ENCODE measurements at places on chromosomes 6 and 20. TPM values are rescaled to one million over a fixed set of nuclear protein-coding genes. Genes with fewer than 3 reads are reported as not detected.

The NRSN1 gene
- total RNA-seq = not detected

The NOTCH4 gene
- 2.0 TPM for total RNA-seq

The TREML1 gene
- 0.53 TPM for total RNA-seq

The KCNK15 gene
- 0.18 TPM for total RNA-seq

The TAF8 gene
- 24.2 TPM for total RNA-seq

The OXT gene
- total RNA-seq = not detected

The NDUFAF5 gene
- 33.0 TPM for total RNA-seq

The TEAD3 gene
- total RNA-seq = 27.9 TPM

The MEP1A gene
- not detected for total RNA-seq

The SIRPA gene
- total RNA-seq = 5.1 TPM

The HNF4A gene
- total RNA-seq = 47.2 TPM

The ULBP3 gene
- total RNA-seq = 5.4 TPM

GRCh38 chr6:158758451-158758860, 60.7 kb downstream of the EZR start:
- H3K36me3 ChIP-seq = no peaks in the 10 kb centered on the region
- H3K4me1 ChIP-seq = no peaks in the 10 kb centered on the region
- DNase-seq = peak; percentile 86
- no peak overlapping the region for H3K4me3 ChIP-seq
- no peak overlapping the region for H3K27ac ChIP-seq

GRCh38 chr20:17505636-17506517, 25.3 kb downstream of the BFSP1 start:
- no peaks in the 10 kb centered on the region for H3K4me1 ChIP-seq
- H3K36me3 ChIP-seq = no peaks in the 10 kb centered on the region
- no peak overlapping the region for H3K4me3 ChIP-seq
- DNase-seq = no peak
- H3K27ac ChIP-seq = no peak overlapping the region
- no peaks in the 10 kb centered on the region for H3K27me3 ChIP-seq

- no peak for DNase-seq
- H3K27ac ChIP-seq = no peak overlapping the region
- H3K27me3 ChIP-seq = no peaks in the 10 kb centered on the region
- peaks cover 6% of the 10 kb centered on the region for H3K4me1 ChIP-seq
- no peaks in the 10 kb centered on the region for H3K36me3 ChIP-seq
These were observed 25.1 kb downstream of the PRKN start for GRCh38 chr6:162702446-162702845.

GRCh38 chr6:73655341-73655917, 1.6 kb upstream of the SLC17A5 start:
- DNase-seq = no peak
- no peaks in the 10 kb centered on the region for H3K4me1 ChIP-seq
- H3K4me3 ChIP-seq = no peak overlapping the region
- H3K36me3 ChIP-seq = no peaks in the 10 kb centered on the region
- no peaks in the 10 kb centered on the region for H3K27me3 ChIP-seq

- H3K4me3 ChIP-seq = no peak overlapping the region
- no peaks in the 10 kb centered on the region for H3K4me1 ChIP-seq
- H3K36me3 ChIP-seq = no peaks in the 10 kb centered on the region
- H3K27me3 ChIP-seq = no peaks in the 10 kb centered on the region
- no peak for DNase-seq
These were observed 60.3 kb downstream of the ME1 start for GRCh38 chr6:83370567-83370966.

DNA sequence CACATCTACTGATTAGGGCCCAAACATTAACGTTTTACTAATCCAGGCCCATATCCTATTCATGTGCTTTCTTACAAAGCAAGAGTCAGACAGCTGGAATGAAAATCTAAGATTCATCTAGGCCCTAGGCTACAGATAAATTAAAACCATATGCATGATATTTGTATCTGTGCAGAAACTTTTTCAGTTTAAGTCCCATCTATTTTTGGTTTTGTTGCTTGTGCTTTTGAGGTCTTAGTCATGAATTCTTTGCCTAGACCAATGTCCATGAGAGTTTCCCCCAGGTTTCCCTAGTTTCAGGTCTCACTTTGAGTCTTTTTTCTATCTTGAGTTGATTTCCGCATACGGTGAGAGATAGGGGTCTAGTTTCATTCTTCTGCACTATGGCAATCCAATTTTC, 20.2 kb downstream of the ADNP start:
- no peaks in the 10 kb centered on the region for H3K27me3 ChIP-seq
- peaks cover 15% of the 10 kb centered on the region for H3K4me1 ChIP-seq
- no peak overlapping the region for H3K4me3 ChIP-seq
- no peak overlapping the region for H3K27ac ChIP-seq

- H3K4me1 ChIP-seq = no peaks in the 10 kb centered on the region
- no peak for DNase-seq
- H3K36me3 ChIP-seq = no peaks in the 10 kb centered on the region
- H3K27ac ChIP-seq = no peak overlapping the region
- no peak overlapping the region for H3K4me3 ChIP-seq
These were observed 11.2 kb downstream of the MUCL3 start for GRCh38 chr6:30951907-30952469.

DNA sequence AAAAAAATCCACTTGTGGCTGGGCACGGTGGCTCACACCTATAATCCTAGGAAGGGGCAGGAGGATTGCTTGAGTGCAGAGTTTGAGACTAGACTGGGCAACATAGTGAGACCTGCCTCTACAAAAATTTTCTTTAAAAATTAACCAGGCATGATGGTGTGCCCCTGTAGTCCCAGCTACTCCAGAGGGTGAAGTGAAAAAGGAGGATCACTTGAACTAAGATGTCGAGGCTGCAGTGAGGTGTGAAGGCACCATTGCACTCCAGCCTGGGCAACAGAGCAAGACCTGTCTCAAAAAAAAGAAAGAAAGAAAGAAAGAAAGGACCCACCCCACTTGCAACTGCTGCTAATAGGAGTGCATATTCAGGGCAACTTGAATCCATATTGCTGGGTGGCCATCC, 13.7 kb upstream of the SNX3 start:
- H3K27ac ChIP-seq = no peak overlapping the region
- H3K36me3 ChIP-seq = no peaks in the 10 kb centered on the region
- peaks cover 6% of the 10 kb centered on the region for H3K4me1 ChIP-seq
- no peak overlapping the region for H3K4me3 ChIP-seq
- H3K27me3 ChIP-seq = no peaks in the 10 kb centered on the region

DNA sequence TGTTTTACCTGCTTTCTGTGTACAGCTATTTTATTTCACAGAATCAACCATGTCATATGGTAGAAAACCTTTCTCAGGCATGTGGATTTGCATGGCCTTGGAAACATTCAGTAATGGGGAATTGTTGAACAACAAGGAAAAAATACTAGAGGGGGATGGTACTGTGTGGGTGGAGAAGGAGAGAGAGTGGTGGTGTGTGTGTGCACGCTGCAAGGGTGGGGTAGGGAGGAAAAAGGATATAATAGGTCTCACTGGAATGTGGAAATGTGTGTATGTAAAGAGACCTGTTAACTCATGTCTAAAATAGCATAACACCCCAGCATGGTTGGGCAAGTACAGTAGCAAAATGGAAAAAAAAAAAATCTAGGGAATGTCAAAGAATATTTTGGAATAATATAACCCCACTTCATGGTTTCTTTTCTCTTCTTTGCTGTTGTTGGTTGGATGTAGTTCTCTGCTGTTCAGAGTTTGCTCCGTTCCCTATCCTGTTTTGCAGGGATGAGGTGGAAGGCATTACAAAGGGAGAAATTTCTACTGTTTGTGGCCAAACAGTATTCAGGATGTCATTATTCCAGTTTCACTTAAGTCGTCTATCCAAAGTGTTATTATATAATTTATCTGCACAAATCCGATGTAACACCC, 93.9 kb upstream of the CITED2 start:
- H3K4me3 ChIP-seq = no peak overlapping the region
- peaks cover 4% of the 10 kb centered on the region for H3K4me1 ChIP-seq
- no peak for DNase-seq
- H3K27me3 ChIP-seq = no peaks in the 10 kb centered on the region

GRCh38 chr6:166167801-166168615, at the start of gene TBXT:
TSS of gene TBXT (minus strand) at chr6:166167851. CDS start at chr6:166167591, 260 bp downstream.
- H3K4me3 ChIP-seq = peak within 1 kb of the TSS; percentile 81
- H3K4me1 ChIP-seq = peaks cover 2% of the 10 kb centered on the region
- H3K27me3 ChIP-seq = peaks cover 95% of the 10 kb centered on the region

GRCh38 chr6:106530502-106530901, 98.8 kb downstream of the RTN4IP1 start:
- H3K4me3 ChIP-seq = no peak overlapping the region
- DNase-seq = no peak

GRCh38 chr6:110882274-110882619, 7.7 kb downstream of the AMD1 start:
- H3K27me3 ChIP-seq = no peaks in the 10 kb centered on the region
- H3K4me1 ChIP-seq = no peaks in the 10 kb centered on the region
- H3K4me3 ChIP-seq = no peak overlapping the region
- H3K27ac ChIP-seq = no peak overlapping the region

DNA sequence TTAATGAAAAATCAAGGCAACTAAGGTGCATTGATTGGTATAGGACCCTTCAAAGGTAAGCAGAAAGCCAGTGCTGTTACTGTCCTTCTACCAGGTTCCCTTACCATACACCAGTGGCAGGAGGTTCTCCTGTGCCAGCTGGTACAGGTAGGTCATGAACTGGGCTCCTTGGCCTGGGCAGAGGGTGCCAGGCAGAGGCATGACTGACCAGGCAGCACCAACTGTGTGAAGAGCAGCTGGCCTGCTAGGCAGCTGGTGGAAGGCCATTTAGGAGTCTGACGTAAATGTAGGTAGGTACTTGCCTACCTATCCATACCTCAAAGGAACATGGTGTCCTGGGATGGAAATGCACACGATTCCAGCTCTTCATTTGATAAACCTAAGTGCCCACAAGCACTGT, 23.3 kb downstream of the PCNA start:
- H3K4me1 ChIP-seq = no peaks in the 10 kb centered on the region
- H3K36me3 ChIP-seq = peaks cover 46% of the 10 kb centered on the region
- DNase-seq = no peak
- no peaks in the 10 kb centered on the region for H3K27me3 ChIP-seq
- no peak overlapping the region for H3K4me3 ChIP-seq

DNA sequence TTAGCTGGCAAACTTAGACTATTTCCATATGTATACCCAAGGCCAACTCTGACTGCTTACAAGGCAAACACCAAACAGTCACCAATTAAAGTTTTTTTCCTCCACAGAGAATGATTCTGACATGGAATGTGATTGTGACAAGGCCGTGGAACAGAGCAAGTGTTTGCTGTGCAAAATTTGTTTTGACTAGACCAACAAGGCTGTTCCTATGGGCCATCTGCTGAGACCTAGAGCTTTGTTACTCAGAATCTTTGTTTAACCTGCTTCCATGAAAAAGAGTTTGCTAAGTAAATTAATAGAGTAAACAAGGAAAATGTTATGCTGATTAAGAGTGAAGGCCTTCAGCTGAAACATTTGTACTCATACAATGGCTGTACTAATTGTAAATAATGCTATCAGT, 51.6 kb upstream of the IMPG1 start:
- H3K27ac ChIP-seq = no peak overlapping the region
- no peaks in the 10 kb centered on the region for H3K27me3 ChIP-seq
- no peak overlapping the region for H3K4me3 ChIP-seq
- peaks cover 5% of the 10 kb centered on the region for H3K4me1 ChIP-seq
- H3K36me3 ChIP-seq = no peaks in the 10 kb centered on the region

GRCh38 chr6:167850782-167851181, 24.1 kb downstream of the AFDN start:
- DNase-seq = no peak
- no peak overlapping the region for H3K27ac ChIP-seq
- H3K36me3 ChIP-seq = no peaks in the 10 kb centered on the region
- peak overlapping the region; percentile 51 for H3K4me3 ChIP-seq

DNA sequence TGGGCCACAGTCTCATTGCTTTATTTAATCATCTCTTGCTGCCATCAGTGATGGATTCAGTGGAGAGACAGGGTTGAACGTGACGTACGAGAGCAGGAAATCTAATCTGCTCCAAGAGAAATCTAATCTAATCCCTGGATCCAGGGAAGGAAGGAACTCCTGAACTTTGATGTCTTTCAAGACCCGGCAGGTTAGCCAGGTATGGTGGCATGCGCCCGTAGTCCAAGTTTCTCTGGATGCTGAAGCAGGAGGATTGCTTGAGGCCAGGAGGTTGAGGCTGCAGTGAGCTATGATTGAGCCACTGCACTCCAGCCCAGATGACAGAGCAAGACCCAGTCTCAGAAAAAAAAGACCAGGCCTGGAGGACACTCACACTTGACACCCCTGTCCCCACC, 11.4 kb upstream of the PGC start:
- no peak overlapping the region for H3K27ac ChIP-seq
- H3K27me3 ChIP-seq = peaks cover 2% of the 10 kb centered on the region
- peaks cover 7% of the 10 kb centered on the region for H3K4me1 ChIP-seq
- no peak for DNase-seq
- no peak overlapping the region for H3K4me3 ChIP-seq
- H3K36me3 ChIP-seq = no peaks in the 10 kb centered on the region

GRCh38 chr6:131807644-131808459, at the start of gene ENPP1:
TSS of gene ENPP1 (plus strand) at chr6:131808020. CDS start at chr6:131808036, 16 bp downstream.
- H3K4me3 ChIP-seq = peak within 1 kb of the TSS; percentile 91
- no peak within 1 kb of the TSS for H3K27ac ChIP-seq
- H3K4me1 ChIP-seq = no peaks in the 10 kb centered on the region

GRCh38 chr6:224350-224749, 67.9 kb upstream of the DUSP22 start:
- H3K27me3 ChIP-seq = no peaks in the 10 kb centered on the region
- H3K36me3 ChIP-seq = no peaks in the 10 kb centered on the region
- H3K27ac ChIP-seq = no peak overlapping the region
- DNase-seq = peak; percentile 13

GRCh38 chr6:16496210-16496609, 257.8 kb downstream of the GMPR start:
- no peaks in the 10 kb centered on the region for H3K27me3 ChIP-seq
- H3K4me3 ChIP-seq = no peak overlapping the region
- no peaks in the 10 kb centered on the region for H3K4me1 ChIP-seq
- no peak overlapping the region for H3K27ac ChIP-seq
- no peak for DNase-seq

- H3K27ac ChIP-seq = no peak overlapping the region
- H3K36me3 ChIP-seq = no peaks in the 10 kb centered on the region
- DNase-seq = peak; percentile 78
- peaks cover 23% of the 10 kb centered on the region for H3K27me3 ChIP-seq
These were observed 155.7 kb upstream of the PRSS16 start for GRCh38 chr6:27091661-27092315.

DNA sequence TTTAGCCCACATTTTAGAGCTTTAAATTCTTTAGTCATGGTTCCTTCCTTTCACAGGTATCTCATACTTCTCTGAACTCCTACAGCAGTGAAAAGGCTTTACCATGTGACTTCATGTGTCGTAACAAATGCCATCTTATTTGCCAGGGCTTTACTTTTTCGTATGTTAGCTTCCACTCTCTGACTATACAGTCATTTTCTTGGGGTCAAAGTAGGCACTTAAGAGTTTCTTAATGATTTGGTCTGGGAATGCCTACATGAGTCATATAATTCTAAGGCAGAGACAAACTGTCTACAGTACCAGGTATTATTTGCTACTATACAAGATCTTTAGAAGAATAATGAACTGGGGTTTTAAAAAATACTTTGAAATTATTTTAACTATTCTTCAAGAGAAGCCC, 15.0 kb downstream of the RAB23 start:
- DNase-seq = no peak
- H3K4me3 ChIP-seq = no peak overlapping the region
- no peaks in the 10 kb centered on the region for H3K4me1 ChIP-seq
- peaks cover 12% of the 10 kb centered on the region for H3K36me3 ChIP-seq
- no peak overlapping the region for H3K27ac ChIP-seq
- no peaks in the 10 kb centered on the region for H3K27me3 ChIP-seq

Data from endodermal cell (in vitro differentiated cells).